ENCODE measurements at places on chromosomes 3 and 15. TPM values are rescaled to one million over a fixed set of nuclear protein-coding genes. Genes with fewer than 3 reads are reported as not detected.

GRCh38 chr3:100429187-100429716 lies 27.9 kb downstream of the LNP1 start:
- ATAC-seq = no peak

Gene TMEM40
- total RNA-seq = not detected

- ATAC-seq = no peak
These were observed 69.9 kb downstream of the RYK start for GRCh38 chr3:134180761-134181160.

- no peak for ATAC-seq
These were observed 80.9 kb upstream of the ARHGEF26 start for GRCh38 chr3:154040283-154040682.

DNA sequence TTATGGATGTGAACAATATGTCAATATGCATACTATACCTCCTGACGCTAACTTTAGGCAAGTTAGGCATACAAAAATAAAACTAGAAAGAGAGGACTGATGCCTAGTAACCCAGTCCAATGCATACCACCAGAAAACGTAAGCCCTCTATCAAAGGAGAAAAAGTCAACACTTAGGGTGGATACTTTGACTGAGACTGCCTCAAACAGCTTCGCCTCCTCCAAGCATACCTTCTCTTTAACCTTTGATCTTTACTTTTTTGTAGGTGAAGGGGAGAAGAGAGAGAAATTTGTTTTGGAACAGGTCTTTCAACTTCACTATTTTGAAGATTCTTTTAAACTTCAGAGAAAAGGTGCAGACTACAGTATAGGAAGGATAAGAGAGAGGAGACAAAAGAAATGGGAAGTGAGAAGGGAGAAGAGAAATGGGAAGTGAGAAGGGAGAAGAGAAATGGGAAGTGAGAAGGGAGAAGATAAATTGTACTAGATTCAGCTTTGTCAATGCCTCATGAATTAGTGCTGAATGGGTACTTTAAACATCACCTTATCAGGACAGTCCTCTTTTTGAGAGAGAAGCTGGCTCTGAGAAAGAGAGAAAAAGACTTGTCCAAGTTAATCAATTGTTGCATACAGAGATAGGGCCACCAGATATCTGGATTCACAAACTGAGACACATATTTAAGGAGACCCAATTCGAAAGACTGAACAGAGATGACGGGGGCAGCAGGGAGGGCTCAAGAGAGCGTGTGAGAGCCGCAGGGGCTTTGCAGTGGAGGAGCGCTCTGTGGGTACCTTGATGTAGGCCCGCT lies 1.0 kb downstream of the P3H2 start:
- ATAC-seq = no peak

DNA sequence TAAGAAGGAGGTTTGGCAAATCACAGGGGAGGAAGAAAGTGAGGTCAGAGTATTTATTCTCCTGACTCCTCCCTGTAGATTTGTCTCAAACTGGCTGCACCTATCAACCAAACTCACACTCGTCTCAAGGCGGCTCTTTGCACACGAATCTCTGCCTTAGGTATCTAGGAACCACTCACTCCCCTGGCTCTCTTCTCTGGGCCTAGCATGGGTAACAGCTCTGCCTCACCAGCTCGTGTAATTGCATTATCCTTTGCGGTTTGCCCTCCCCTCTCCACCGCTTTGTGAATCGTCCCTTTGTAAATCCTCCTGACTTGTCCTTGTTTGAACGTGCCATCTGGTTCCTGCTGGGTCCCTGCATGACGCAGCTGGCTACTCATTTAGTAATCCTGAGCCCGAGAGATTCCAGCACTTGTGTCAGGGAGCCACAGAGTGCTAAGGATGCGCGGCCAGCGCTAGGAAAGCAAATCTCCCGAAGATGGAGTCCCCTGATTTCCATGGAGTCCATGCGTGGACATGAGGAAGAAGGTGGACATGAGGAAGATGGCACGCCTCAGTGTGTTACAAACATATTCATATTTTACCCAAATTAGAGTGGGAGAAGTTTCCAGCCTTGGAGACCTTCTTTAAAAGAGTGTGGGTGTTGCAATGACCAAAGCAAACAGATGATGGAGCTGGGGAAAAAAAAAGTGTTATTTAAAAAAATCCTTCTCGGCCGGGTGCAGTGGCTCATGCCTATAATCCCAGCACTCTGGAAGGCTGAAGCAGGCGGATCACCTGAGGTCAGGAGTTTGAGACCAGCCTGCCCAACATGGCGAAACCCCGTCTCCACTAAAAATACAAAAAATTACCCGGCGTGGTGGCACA lies 26.7 kb downstream of the NRROS start:
- ATAC-seq = peak; percentile 98

DNA sequence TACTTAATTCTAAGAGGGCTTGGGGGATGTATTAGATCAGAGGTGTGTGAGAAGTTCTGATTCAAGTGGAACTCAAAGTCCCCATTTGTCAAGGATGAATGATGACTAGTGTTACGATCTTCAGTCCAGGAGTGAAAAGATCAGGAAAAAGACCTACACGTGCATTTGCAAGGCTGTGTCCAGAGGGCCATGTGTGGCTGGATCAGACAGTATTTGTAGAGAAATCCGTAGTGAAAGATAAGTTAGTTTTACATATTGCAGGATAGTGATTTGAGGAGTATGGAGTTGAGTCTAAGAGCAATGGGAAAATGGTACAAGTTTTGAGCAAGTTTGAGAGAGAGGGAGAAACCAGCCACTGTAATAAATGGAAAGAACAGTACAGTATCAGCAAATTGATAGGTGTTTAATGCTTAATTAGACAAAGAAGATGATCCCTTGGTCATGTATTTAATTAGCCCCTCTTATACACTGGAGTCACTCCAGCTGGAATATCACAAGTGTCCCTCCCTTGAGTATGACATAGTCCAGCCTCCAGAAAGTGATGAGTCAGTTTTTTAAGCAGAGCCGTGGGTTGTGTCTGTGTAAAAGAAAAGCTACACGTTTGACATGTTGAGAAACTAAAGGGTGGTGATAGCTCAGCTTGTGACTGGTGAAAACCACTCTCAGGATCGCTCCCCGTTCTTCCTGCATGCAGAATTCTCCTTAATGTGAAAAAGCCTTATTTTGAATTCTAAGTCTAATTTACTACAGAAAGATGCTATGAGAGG lies 348.8 kb downstream of the ROBO1 start:
- peak; percentile 70 for ATAC-seq

Gene RNF123
- total RNA-seq = 15.0 TPM

Gene GREM1
- 0.13 TPM for total RNA-seq

Gene MED12L
- 11.6 TPM for total RNA-seq

DNA sequence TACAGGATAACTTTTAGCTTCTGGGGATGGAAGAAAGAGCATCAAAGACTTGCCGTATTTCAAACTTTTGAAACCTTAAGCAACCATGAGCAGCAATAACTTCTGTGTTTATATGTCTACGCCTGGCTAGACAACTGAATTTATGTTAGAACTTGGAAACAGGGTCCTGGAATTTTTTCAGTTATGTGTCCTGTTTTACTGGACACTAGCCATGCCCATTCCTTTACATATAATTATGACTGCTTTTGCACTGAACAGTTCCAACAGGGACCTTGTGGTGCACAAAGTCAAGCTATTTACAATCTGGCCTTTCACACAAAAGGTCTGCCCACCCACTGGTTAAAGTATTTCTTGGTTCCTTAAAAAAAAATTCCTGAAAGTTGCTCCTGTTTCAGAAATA lies 37.1 kb downstream of the TJP1 start:
- ATAC-seq = no peak

DNA sequence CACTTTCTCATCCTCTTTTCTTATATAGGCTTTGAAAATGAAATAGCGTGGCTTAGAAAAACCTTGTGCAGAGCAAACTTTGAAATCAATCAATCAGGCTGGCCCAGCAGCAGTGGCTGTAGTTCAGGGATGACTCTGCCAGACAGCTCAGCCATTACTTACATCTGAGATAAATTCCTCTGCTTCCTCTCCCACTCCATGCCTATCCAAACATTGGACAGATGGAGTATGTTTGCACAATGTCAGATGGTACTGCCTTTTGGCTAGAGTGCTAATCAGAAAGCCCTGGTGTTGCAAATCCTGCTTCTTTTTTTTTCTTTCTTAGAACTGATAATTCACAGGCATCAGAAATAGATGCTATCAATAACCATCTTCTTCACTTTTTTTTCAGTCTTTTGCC lies 1065.1 kb downstream of the AGBL1 start:
- ATAC-seq = peak; percentile 57

Gene C2CD4B
- total RNA-seq = 0.45 TPM

- peak; percentile 93 for ATAC-seq
These were observed at the start of gene TMOD2 for GRCh38 chr15:51750792-51751696. Gene TMOD2, plus strand, starts transcription at chr15:51751597. Its CDS starts 14,845 bp downstream, at chr15:51766442.

Gene GOLGA8O
- total RNA-seq = 0.45 TPM

Gene MCF2L2
- 5.4 TPM for total RNA-seq

Data from motor neuron (in vitro differentiated cells).